Activated CD4-positive, alpha-beta T cell treated with anti-CD3 and anti-CD28 coated beads for 4 hours (primary cell): ENCODE measurements at places on chromosomes 7 and 10.

- no peak for DNase-seq
Observed at GRCh38 chr10:118311505-118311904, 30.6 kb downstream of the FAM204A start.

DNA sequence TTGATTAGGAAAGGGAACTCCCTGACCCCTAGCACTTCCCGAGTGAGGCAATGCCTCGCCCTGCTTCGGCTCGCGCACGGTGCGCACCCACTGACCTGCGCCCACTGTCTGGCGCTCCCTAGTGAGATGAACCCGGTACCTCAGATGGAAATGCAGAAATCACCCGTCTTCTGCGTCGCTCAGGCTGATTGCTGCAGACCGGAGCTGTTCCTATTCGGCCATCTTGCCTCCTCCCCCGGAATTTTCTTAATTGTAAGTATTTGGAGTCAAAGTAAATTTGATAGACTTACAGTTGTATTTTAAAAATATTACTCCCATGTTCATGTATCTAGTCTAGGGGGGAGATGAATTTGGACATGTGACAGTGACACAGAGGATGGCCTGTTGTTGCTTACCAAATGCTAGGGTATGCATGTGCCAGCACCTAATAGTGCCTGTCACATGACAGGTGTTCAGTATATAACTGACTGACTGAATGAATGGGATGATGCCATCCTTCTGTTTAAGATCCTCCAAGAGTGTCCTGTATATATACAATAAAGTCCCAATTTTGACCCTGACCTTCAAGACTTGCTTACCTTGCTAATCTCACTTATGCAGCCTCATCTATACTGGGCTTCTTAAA lies 42.0 kb upstream of the ICA1 start:
- no peak for DNase-seq

- no peak for DNase-seq
Observed at GRCh38 chr10:49595713-49596492, 14.2 kb upstream of the SLC18A3 start.

GRCh38 chr7:27605689-27606269 lies 56.9 kb downstream of the HIBADH start:
- no peak for DNase-seq

GRCh38 chr10:6570893-6571292 lies 9.2 kb downstream of the PRKCQ start:
- no peak for DNase-seq

DNA sequence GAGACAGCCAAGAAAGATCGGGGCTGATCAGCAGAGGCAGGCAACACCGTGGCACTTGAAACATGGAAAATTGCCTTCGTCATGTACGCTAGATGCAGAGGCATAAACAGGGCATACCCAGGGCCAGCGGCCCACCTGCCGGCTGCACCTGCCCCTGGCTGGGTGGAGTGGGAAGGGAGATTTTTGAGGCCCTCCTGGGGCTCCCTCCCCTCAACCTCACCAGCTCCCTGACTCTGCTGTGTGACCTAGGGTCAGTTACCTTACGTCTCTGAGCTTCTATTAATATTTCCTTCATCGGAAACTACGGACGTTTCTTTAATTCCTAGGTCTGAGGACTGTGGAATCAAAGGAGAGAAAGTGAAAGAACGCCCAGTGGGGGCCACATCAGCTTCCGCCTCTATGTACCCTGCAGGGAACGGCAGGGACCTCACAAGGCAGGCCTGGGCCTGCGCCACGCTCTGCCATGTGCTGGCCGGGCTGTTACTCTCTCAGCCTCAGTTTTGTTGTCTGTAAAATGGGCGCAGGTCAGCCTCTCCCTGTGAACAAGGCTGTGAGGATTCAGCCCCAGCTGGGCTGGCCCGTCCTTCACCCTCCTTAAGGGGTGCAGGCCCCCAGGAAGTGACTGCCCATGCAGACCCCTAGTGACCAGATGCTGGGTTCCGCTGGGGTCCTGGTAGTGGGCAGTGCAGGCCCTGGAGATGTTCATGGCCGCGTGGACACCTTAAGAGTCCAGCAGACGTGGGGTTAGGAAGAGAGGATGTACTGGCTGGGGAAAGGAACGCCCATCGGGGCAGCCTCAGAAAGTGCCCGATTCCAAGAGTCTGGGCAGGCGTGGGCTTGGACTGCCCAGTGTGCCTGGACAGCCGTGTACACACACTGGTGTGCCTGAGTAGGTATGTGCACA lies 22.7 kb downstream of the ELFN1 start:
- no peak for DNase-seq

DNA sequence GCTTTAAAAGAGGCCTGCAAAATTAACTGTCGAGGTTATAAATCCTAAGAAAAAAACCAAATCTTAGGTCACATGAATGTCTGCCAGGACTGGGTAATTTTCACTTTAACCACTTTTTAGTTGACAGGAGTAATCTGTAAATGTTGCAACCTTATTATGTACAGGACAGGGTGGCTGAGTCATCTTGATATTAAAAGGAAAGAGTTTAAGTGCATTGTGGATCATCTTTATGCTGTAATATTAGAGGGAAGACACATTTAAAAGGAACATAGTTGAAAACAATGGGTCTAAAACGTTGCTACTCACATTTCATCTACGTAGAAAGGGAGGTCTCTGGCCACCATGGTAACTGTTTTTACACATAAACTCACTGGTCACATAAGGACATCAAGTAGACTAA lies 115.5 kb downstream of the LSMEM1 start:
- DNase-seq: no peak

DNA sequence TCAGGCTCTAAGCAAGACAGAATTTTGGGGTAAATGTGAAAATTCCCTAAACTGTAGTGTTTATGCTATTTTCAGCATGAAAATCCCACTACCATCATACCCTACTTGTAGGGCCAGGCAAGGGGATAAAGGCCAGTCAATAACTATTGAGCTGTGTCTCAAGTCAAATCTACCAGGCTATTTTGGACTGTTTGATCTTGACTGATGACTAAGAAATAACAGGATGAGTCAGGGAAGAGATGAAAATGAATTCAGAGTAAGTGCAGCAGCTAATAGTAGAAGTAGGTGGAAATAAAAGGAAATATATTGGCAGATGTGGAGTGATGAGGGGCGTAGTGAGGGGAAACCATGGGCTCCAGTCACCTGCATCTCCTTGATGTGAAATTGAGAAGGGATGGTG lies 225.8 kb upstream of the PHYHIPL start:
- DNase-seq: no peak

GRCh38 chr7:128937647-128938543 lies at the start of gene IRF5:
Gene IRF5, plus strand, starts transcription at chr7:128937927. Its CDS starts 4,155 bp downstream, at chr7:128942082.
- DNase-seq: no peak

GRCh38 chr7:36802459-36803135 lies 78.3 kb upstream of the AOAH start:
- DNase-seq: no peak

DNA sequence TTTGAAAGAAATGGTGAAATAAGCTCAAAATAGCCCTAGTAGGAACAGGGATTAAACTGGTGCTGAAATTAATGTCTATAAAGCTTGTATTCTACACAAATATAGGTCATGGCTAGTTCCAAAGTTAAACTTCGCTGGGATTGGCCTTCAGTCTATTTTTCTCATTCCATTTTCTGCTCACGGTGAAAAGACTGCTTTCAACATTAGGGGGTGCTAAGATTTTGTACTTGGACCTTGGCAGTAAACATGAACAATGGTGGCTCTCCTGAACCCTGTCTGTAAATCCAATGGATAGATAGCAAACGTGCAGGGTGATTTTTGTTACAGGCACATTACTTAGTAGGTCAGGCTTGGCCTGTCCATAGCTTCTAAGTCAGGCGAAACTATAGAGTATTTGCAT lies 36.0 kb upstream of the RSU1 start:
- DNase-seq: no peak

GRCh38 chr10:15791816-15792524 lies 68.3 kb downstream of the MINDY3 start:
- DNase-seq: no peak

- DNase-seq: no peak
Observed at GRCh38 chr10:102537367-102537766, 33.6 kb downstream of the SUFU start.

GRCh38 chr7:21500117-21500832 lies 42.6 kb upstream of the DNAH11 start:
- no peak for DNase-seq

DNA sequence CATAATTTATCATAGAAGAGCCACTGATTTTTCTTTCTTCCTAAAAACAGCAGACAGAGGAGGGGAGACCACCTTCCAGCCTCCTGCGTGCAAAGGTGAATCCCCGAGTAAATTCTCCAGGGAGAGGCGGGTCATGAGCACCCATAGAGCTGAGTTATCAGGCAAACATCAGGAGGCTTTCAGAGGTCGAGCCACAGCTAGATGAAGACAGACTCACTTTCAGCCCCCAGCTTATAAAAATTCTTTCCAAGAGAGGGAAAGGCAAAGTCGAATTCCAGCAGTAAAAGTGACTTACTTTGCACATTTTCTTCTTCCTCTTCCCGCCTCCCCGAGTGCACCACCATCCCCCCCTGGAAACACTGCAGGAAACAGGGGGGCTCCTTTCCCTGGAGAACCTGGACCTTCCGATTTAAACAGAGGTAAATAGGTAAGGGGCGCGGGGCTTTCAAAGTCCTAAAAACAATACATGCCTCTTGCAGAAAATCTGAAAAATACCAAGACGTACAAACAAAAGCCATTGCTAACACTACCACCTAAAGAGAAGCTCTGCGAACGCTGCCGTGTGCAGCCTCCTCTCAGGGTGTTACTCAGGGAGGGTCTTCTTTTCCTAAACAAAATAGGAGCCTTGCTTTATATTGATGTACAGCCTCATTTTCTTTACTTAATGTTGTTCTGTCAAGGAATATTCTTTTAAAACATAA lies 163.8 kb downstream of the SVIL start:
- DNase-seq: no peak

DNA sequence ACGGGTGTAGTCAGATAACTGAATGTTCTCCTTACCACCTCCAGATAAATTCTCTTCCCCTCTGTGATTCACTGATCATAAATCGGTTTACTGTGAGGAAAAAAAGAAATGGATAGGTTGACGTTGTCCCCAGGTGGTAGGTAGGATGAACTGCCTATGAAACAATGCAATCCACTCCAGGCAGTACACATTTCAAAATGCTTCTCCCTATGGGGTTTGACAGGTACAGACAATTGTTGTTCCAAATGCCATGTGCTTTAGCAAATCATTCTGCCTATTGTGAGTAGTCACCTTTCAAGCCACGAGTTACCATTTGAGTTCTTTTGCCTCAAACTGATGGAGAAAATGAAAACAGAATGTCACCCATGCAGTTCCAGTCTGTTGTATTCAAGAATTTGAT lies 21.8 kb downstream of the VIM start:
- no peak for DNase-seq

DNA sequence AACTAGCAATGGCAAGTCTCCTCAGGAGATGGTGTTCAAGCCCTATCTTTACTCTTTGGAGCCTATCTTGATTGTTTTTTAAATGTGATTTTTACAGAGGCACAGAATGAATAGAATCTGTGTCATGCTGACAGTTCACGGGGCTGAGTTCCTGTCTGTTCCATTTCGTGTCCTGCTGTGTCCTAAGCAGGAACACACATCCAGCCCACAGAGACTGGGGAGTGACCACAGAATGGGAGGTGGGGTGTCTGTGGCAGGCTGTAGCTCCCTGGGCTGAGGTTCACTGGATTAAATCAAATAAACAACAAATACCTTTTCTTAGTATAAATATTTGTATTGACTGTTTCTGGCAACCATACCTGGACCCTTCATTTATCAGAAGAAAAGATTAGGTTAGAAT lies 73.4 kb upstream of the CARD11 start:
- DNase-seq: no peak

DNA sequence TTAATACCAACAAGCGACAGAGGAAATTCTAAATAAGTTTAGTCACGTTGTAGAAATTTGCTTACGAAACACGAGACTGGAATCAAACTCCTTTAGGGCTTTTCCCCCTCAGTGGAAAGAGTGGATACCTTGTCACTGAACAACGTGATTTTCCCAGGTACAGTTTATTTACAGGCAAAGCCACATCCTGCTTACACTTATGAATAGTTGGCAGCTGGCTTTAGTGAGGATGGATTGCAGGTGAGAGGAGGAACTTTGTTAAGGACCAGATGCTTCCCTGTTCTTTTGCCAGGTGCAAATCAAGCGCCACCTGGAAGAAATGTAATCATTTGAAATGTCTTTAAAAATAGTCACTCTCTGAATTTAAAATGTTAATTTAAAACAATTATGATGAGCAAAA lies 282.4 kb downstream of the ADARB2 start:
- no peak for DNase-seq

DNA sequence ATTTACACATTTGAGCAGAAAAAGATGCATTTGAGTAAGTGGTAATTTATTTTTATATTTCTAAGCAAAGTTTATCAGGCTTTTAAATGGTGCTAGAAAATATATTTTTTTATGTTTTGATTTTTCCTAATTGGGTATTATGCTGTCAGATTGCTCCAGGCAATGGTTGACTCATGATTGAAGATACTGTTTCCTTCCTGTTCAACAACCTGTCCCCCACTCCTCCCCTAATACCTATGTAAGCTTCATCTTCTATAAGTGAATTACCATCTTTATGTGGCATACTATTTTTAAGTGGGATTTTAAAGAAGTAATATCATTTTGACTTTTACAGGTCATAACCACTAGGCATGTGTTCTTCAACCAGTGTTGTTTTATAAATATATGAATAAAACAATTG lies 21.4 kb downstream of the TSPAN13 start:
- DNase-seq: no peak

DNA sequence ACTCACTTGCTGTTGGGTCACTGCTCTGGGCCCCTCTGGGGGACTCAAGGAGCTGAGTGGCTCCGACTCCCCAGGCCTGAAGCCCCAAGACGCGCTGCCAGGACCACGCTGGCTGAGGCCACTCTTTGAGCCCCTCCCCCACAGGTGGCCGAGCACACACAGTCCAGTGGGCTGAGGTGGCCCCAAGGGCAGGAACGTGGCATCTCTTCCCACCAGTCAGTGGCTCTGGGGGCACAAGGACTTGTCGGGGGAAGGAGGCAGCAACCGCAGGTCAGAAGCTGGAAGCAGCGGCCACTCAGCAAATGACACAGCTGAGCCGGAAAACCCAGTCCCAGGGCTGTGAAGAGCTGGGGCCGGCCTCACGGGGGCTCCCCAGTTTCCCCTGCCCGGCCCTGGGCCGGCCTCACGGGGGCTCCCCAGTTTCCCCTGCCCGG lies 24.1 kb downstream of the GRIFIN start:
- no peak for DNase-seq

- no peak for DNase-seq
Observed at GRCh38 chr10:129742742-129743550, 221.1 kb downstream of the EBF3 start.

GRCh38 chr10:11154849-11155498 lies 137.3 kb downstream of the CELF2 start:
- DNase-seq: no peak

DNA sequence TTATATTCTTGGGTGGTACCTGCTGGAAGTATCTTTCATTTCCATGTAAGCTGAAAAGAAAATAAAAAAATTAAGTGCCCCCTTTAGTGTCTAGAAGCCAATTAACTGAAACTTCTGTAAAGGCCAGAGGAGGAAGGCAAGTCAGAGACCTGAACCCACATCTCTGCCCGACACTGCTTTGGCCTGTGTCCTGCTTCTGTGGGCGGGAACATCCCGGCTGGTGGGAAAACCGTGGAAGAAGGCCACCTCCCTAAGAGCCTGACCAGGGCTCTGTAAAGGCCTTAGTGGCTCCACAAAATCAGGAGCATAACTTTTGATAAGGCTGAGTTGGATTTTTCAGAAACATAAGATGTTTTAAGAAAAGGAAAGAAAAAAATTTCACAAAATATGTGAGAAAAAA lies 9.4 kb downstream of the CPXM2 start:
- DNase-seq: no peak
